ENCODE measurements at places on chromosomes 4 and X. TPM values are rescaled to one million over a fixed set of nuclear protein-coding genes. Genes with fewer than 3 reads are reported as not detected.

Gene ELMOD2
- 21.9 TPM for total RNA-seq

Gene ITIH6
- total RNA-seq = not detected

Gene SSX4
- total RNA-seq = not detected

Gene RBBP7
- 79.3 TPM for total RNA-seq

Gene CCNB3
- under 0.01 TPM for total RNA-seq

Gene ADAM29
- not detected for total RNA-seq

Gene EGFL6
- 0.21 TPM for total RNA-seq

Gene FHDC1
- total RNA-seq = 2.3 TPM

Gene ZDHHC15
- not detected for total RNA-seq

Gene TMEM154
- 30.5 TPM for total RNA-seq

Gene TMPRSS11A
- total RNA-seq = not detected

Gene SSX3
- total RNA-seq = not detected

Gene DUX4
- not detected for total RNA-seq

Gene BEX1
- total RNA-seq = not detected

Gene LRIT3
- total RNA-seq = 0.21 TPM

Gene S100G
- total RNA-seq = not detected

Gene FAM47A
- total RNA-seq = not detected

Gene ABCB7
- total RNA-seq = 22.4 TPM

Gene GDI1
- total RNA-seq = 38.8 TPM

Gene CENPI
- 1.7 TPM for total RNA-seq

Gene RAI2
- not detected for total RNA-seq

Gene KLHL34
- total RNA-seq = 0.21 TPM

Gene VCX3B
- not detected for total RNA-seq

Gene QRFPR
- not detected for total RNA-seq

Gene SERTM2
- total RNA-seq = not detected

Gene SMIM31
- total RNA-seq = not detected

Measured in tracheal epithelial cell (primary cell).